ENCODE measurements at places on chromosomes 16 and 17.

GRCh38 chr16:23711785-23712184, 1.2 kb downstream of the ERN2 start:
- no peak for DNase-seq

DNA sequence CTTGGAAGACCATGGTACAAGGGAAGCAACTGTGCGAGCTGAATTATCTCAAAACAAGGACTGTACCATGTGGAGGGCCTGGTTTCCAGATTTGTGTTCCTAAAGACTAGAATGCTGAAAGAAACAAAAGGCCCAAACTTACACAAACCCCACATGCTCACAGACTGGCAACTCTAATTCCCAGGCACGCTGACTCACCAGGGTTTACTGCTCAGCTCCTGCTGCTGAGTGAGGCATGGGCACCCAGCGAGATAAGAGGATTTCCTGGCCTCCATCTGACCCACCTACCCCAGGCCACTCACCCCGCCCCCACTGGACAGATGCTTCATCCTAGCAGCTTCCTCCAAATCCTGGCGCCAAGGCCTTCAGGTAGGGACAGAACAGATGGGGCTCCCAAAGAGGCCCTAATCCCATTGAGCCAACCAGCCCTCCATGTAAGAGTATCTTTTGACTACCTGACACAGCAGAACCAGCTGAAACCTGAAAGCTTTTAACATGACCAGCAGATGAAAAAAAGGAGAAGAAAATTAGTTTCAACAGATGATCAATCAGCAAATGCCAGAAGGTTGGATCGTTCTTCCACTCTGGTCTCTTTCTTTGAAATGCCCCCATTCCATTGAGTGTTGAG, 33.9 kb downstream of the DCUN1D3 start:
- no peak for DNase-seq

DNA sequence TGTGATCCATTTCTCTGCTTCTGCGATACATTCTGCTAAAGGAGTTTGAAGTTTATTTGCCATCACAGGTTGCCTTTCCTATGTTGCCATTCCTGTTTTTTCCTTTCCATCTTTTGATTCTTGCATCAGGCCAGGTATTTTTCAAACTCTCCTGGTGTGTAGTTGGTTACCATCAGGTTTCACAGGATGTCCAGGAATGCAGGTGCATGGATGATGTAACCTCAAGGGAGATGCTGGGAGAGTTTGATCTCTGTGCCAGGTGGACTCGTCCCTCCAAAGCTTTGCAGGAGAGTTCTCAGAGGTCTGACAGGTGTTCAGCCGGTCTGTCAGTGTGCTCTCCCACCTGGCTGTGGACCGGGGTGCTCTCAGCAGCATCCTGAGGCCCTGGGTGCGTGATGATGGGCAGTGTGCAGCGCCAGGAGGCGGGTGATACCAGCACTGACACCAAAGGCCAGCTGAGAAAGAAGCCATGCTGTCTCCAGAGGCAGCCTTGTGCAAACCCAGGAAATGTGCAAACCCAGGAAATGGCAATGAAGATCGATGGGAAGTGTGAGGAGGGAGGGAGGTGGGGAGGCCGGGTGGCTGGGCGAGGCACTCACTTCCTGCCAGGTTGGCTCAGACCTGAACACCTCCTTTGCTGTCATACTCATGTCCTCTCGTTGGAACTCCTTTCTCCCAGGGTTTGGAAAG, 1.7 kb downstream of the ATP2C2 start:
- DNase-seq, result no peak

- DNase-seq, result no peak
Measured at GRCh38 chr16:64280317-64280716, 841.5 kb downstream of the CDH11 start.

All from NCI-H1417 treated with DMSO at 0.1 percent for 48 hours (cell line).